ENCODE measurements at places on chromosomes 2 and 18.

GRCh38 chr2:209102319-209102718 is 321.5 kb upstream of the MAP2 start:
- no peak for DNase-seq

GRCh38 chr2:98729652-98730051 is 1.3 kb downstream of the MGAT4A start:
- no peak for DNase-seq

DNA sequence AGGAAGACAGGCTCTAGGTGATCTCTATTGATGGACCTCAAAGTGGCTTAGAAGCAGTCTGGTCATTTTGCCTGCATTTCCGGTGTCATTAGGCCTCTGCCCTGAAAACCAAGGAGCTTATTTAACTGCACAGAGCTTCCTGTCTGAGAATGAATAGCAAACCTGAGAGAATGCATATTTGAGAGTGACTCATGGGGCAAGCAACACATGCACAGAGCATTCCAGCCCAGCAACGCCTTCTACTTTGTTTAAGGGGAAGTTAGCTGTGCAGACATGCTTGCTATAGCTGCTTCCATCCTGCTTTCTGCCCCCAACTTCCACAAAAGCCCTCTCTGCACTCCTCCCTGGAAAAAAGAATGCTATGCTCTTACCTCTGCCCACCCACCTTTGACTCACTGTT is 232.8 kb downstream of the GRB14 start:
- peak; percentile 44 for DNase-seq

DNA sequence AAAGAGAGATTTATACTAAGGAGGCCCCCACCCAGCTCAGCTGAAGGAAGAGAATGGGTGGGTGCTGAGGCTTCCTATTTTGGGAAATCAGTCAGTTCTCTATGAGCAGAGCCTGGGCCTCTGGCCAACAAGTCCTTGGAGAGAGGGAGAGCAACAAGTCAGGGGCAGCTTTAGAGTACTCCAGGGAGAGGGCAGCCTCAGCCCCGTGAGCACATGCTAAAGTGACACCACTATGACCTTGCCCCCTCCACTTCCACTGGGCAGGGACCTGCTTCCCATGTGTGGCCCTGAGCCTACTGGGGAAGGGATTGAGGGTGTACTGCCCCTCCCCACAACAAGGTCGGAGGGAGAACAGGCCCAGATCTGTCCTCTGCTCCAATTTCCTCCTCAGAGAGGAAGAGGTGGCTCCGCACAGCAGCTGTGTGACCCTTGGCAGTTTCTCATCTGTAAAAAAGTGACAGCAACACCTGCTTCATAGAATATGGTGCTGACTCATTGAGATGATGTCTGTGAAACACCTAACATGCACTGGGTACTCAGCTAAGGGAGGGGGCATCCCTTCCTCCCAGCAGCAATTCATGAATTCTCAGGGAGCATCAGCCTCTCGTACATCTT is 72.9 kb downstream of the CLHC1 start:
- DNase-seq = no peak

DNA sequence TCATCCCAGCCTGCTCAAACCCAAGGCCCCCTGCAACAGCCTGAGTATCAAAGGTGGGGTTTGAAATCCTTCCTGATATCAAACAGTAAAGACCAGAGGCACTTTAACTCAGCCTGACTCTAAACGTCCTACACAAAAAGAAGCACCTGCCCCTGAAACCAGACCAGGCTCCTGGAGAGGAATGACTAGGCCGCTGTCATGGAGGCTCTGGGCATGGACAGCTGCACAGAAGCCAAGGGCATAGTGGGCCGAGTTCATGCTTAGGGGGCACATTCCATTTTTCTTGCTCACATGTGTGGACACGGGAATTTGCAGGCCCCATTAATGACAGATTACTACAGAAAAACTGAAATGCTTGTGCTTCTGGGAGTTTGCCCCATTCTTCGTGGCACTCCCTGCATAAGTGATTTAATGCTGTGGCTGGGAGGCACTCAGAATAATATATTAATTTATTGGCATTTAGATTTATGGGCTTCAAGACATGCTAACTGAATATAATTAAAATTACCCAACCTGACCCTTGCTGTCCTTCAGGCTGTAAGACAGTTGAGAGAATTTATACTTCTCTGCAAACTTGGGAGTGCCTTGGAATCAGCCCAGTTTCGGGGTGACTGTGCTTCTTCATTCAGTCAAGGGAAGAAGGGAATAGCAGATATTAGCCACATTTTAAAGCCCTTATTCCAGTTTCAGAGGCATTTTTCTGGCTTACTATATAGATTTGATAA is 105.5 kb downstream of the GYPC start:
- no peak for DNase-seq

DNA sequence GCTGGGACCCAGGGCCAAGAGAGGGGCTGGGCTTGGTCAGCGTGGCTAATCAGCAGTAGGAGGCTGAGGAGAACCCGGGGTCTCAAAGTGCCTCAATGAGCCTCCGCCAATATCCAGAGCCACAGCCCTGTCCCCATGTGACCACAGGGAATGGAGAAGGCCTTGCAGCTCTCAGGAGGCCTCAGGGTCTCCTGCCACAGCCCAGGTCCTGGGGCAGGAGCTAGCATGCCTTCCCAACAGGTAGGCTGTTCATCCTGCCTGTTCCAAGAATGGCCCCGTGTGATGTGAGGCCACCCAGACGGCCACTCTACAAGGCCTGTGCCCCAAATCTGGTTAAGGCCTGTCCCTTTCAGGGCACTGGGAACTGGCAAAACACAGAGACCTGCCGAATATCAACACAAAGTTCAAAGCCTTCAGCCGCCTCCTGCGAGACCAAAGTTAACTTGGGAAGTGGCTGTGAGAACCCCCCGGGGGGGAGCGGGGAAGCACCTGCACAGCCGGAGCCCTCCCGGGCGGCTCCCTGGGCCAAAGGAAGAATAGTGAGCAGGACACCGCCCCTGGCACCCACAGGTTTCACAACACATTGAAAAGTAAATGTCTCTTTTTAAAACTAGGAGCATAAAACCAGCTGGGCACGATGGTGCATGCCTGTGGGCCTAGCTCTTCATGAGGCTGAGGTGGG is 4.5 kb upstream of the LIMS2 start:
- no peak for DNase-seq

DNA sequence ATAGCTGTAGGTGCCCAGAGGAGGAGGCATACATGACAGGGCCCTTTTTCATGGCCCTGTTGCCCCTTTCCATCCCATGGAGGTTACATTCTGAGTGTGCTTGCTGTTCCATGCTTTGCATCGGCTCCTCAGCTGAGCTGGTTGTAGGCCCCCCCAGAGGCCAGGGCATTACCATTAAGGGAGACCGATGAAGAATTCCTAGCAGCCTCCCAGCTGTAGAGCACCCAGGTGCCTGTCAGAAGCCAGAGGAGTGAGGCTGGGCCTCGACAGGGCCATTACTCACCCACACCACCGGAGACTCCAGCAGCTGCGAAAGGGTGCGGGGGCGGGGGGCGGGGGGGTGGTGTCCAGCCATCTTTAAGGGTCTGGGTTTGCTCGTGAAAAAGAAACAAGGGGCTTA is 72.2 kb downstream of the GALNT14 start:
- no peak for DNase-seq

DNA sequence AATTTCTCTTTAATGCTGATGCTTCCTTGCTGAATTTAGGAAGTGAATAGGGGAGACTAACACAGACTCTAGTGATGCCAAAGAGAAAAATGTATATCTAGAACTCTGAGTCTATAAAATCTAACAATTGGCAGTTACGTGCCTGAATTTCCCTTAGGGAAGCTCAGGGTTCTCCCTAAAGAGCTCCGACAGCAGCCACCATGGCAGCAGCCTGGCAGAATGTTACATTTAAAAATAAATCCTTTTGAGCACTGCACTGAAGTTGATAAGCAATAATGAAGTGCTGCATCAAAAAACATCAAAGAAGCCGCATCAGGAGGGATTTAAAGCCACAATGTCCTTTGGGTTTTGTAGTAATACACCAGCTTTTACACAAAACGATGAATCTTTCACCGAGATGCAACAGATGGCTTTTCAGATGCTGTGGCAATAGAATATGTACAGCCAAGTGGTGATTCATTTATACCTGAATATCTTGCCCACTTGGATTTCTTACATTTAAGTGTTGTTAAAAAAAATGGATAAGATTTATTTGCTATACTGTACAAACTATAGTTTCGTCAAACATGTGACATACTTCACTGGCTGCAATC is 291.2 kb upstream of the SESTD1 start:
- no peak for DNase-seq

DNA sequence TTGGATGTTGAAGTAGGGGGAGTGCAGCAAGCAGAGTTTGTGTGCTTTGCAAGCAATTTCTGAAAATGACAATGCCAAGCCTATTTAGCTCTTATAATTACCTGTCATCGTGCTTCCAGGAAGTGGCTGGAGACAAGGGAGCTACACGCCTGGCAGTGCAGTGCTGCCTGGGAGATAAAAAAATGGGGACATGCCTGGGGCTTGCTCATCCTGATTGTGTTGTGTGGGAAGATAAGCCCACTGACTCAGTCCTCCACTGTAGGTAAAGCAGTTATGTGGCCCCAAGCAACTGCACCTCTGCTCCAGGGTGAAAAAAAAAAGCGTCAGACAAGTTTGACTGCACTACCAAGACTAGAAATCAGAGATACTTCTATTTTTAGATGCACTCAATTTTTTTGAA is 396.9 kb upstream of the NXPH2 start:
- DNase-seq = no peak

GRCh38 chr2:232521098-232521497 is 910 bp downstream of the PRSS56 start:
- no peak for DNase-seq

DNA sequence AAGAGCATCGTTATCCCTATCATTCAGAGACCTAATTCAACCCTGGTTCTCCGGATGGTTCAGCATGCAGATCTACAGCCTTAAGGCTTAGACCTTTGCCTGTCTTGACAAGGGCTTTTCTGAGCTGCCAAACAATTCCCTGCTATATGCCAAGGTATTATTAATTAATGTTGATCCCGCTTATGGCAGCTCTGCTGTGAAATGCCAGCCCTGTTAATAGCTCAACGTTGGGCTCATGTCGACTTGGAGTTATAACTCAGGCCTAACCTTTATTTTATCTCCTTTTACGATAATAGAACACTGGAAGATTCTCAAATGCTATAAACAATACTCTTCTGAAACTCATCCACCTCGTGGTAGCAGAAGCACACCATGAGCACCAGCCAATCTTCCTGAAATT is 188.6 kb downstream of the TMEM247 start:
- DNase-seq = no peak

DNA sequence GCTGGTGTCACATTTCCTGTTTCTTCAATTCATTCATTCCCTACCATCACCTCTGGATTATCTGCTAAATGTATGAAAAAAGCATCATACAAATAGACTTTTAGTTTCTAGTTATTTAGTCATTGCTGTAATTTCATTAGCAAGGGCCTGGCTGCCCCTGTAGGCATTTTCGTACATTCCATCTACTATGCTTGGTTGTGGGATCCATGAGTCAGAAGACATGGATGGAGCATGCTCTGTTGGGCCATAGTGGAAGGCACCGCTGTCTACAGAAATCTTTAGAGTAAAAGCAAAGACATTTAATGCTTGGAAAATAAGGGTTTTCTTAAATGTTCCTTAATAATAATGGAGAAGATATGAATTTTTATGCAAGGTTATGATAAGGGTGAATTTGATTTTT is 324.8 kb upstream of the MEIS1 start:
- no peak for DNase-seq

- DNase-seq = no peak
Observed at GRCh38 chr18:42289526-42289925, 334.5 kb downstream of the PIK3C3 start.

GRCh38 chr2:113132414-113133021 is 5.1 kb downstream of the IL1RN start:
- DNase-seq = no peak

DNA sequence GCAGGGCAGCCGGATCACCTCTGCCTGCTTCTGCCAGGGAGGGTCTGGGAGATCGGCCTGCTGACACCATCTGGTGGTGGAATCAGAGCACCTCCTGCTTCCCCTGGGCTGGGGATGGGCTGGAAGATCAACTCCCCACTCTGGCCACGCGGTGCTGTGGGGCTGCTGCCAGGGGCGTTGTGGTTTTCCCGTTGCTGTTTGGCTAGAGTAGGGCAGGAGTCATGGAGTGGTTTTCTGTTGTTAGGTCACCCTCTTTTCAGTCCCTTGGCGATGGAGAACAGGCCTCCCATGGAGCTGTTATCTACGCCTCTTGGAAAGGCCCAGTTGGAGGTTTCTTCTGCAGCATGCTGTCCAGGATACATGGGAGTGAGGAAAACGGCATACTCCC is 15.2 kb downstream of the BCL2L11 start:
- no peak for DNase-seq

GRCh38 chr18:4639628-4640310 is 184.7 kb upstream of the DLGAP1 start:
- no peak for DNase-seq

All from HFF-Myc (cell line).